ENCODE measurements at places on chromosomes 13 and 19.

GRCh38 chr19:53424968-53425597, 6.7 kb upstream of the ZNF761 start:
- peak; percentile 57 for DNase-seq

- no peak for DNase-seq
Measured at GRCh38 chr19:12995596-12996405, 526 bp downstream of the NFIX start.

DNA sequence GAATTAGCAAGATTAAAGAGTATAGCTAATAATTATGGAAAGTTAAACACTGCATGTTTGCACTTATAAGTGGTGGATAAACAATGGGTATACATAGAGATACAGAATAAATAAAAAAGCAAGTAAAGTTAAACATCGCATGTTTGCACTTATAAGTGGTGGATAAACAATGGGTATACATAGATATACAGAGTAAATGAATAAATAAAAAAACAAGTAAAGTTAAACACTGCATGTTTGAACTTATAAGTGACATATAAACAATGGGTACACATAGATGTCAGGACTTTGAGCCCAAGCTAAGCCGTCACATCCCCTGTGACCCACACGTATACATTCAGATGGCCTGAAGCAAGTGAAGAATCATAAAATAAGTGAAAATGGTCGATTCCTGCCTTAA, 1533.3 kb upstream of the SPRY2 start:
- no peak for DNase-seq

GRCh38 chr19:14603990-14604387, 21.1 kb downstream of the CLEC17A start:
- no peak for DNase-seq

GRCh38 chr13:113058988-113059850, 46.4 kb upstream of the F7 start:
- no peak for DNase-seq

DNA sequence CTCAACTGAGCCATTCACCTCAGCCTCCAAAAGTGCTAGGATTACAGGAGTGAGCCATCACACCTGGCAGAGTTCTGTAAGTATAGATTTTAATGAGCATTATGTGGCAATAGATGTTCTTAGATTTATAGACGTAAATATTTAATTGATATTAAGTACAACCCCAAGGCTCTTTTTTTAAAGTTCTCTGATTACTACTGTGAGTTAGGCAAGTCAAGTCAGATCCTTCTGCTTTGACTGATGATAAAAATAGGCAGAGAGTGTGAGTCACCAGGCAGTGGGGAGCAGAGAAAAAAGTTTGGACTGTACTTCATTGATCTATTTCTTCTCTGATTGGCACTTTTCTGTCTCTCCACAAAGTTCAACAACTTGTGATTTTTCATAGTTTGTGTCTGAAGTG, 1379.9 kb downstream of the UQCRFS1 start:
- DNase-seq = no peak

DNA sequence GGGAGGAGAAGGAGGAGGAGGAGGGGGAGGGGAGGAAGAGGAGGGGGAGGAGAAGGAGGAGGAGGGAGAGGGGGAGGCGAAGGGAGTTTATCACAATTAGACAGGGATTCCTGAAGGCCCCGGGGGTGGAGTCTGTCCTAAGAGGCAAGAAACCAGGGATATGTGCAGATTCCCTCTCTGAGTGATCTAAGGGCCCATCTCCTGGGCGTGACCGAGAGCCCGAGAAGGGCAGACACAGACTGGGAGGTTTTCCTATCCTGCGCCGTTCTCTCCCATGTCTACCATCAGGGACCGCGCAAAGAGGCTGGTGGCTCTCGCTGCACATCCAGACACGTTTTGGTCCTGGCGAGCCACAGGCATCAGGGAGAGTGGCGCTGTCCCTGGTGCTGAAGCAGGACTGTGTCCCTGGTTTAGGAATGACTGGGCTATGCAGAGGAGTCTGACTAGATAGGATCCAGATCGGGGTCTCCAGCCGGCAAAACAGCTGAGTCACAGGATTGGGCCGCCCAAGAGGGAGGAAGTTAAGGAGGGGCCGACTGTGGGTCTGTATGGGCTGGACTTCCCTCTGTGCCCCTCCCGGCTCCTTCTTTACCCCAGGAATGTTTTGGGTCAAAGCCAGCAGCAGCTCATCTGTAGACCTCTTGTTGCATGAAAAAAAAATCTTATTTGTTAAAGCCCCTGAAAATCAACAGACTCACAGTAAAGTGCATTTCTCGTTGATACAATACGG, 17.9 kb upstream of the ZNF175 start:
- no peak for DNase-seq

DNA sequence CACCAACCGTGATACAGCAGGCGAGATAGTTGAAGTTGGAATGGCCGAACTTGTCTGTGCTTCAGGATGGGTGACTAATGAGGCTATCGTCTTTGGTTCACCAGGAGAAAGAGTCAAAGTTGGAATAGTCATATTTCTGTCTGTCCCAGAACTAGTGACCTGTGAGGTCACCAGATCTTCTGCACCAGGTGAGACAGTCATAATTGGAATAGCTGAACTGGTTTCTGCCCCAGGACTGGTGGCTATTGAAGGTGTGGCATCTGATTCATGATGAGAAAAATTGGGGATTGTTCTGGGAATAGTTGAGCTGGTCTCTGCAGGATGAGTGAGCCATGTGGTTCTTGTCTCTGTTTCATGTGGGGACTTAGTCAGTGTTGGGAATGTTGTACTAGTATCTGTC, 71.6 kb downstream of the MUC16 start:
- no peak for DNase-seq

DNA sequence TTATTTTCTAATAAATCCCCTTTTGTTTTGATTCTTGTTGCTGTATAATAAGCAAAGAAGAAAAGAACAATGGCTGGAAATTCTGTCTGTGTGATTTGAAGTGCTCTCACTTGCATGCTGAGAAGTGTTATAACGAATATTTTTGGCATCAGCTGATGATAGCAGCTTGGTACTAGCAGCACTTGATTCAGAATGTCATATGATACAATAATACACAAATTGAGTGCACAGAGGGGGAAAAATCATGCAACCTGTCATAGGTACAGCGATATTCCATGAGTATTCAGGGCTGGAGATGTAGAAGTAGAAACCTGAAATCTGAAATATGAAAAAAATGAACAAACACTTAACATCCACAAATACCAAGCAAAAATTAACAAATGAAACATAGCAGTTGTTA, 108.1 kb downstream of the FGF14 start:
- DNase-seq = no peak

GRCh38 chr19:38210458-38210987, 13.5 kb downstream of the DPF1 start:
- DNase-seq = peak; percentile 83

- no peak for DNase-seq
Measured at GRCh38 chr13:33296793-33297425, 11.4 kb upstream of the STARD13 start.

DNA sequence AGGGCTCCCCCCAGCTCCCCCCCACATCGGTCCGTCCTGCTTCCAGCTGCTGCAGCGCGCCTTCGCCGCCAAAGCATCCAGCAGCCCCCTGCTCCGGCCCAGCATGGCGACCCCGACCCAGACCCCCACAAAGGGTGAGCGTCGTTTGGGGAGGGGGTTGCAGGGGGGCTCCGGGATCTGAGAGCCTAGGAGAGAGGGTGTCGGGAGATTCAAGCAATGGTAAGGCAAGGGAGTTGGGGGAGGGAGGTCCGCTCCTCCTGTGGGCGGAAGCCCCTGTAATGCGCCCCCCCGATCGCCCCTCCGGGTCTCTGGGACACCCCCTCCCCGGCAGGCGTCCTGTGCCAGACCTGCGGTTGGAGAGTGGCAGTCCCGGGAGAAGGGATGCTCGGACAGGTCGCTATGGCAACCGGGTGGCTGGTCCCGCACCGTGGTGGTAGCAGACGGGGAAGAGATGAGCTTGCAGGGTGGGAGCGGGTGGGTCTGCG, at the start of gene FXYD7:
FXYD7 (plus strand) TSS at position 25 of the 485 bp plus-strand sequence; CDS start at position 104, 79 bp downstream.
- DNase-seq = no peak

DNA sequence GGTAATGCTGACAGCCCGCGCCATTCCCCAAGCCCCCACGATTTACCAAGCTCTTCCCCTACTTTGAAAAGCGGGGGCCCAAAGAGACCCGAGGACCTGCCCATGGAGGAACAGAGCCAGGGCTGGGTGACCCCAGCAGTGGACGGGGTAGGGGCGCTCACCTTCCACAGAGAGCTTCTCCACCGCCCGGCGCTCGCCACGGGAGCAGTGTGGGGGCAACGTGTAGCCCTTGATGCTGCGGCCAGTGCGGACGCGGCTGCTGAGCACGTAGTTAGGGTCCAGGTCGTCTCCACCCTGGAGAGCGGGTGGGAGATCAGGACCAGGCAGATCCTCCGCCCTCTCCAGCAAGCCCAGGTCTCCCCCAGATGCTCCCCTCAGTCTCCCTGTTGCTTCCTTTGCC, 7.4 kb downstream of the CKM start:
- DNase-seq = no peak
